ENCODE measurements at places on chromosomes 12 and 14. TPM values are rescaled to one million over a fixed set of nuclear protein-coding genes. Genes with fewer than 3 reads are reported as not detected.

KITLG gene
- total RNA-seq, result 5.9 TPM

PTGER2 gene
- total RNA-seq, result not detected

GPR132 gene
- 0.79 TPM for total RNA-seq

MDGA2 gene
- 0.33 TPM for total RNA-seq

FGD6 gene
- 40.7 TPM for total RNA-seq

PPP4R3A gene
- 58.6 TPM for total RNA-seq

CMTM5 gene
- total RNA-seq, result not detected

TMEM30B gene
- total RNA-seq, result 9.0 TPM

RHNO1 gene
- 16.9 TPM for total RNA-seq

NPFF gene
- not detected for total RNA-seq

ANKRD33 gene
- total RNA-seq, result not detected

CLEC1B gene
- total RNA-seq, result 0.33 TPM

AMN gene
- total RNA-seq, result 4.2 TPM

SLC6A13 gene
- total RNA-seq, result not detected

KRT3 gene
- not detected for total RNA-seq

ACVRL1 gene
- not detected for total RNA-seq

TROAP gene
- 7.6 TPM for total RNA-seq

GSC gene
- 3.0 TPM for total RNA-seq

YLPM1 gene
- 34.9 TPM for total RNA-seq

FKBP3 gene
- total RNA-seq, result 16.1 TPM

GPX2 gene
- total RNA-seq, result not detected

KSR2 gene
- under 0.01 TPM for total RNA-seq

STRAP gene
- 102 TPM for total RNA-seq

ENDOU gene
- 1.8 TPM for total RNA-seq

CLEC4D gene
- total RNA-seq, result not detected

SCARB1 gene
- 2.7 TPM for total RNA-seq

CLECL1 gene
- total RNA-seq, result not detected

Measured in placental epithelial cell (primary cell).